ENCODE measurements at places on chromosomes 3 and 15. TPM values are rescaled to one million over a fixed set of nuclear protein-coding genes. Genes with fewer than 3 reads are reported as not detected.

Gene ITPKA
- total RNA-seq, result 1.3 TPM

Gene UROC1
- total RNA-seq, result not detected

Gene SOX14
- total RNA-seq, result not detected

Gene CDAN1
- 17.9 TPM for total RNA-seq

Gene CCDC191
- total RNA-seq, result 0.99 TPM

Gene HDDC3
- total RNA-seq, result 38.4 TPM

Gene GOLGA6L10
- total RNA-seq, result 1.1 TPM

Gene CCDC13
- 0.49 TPM for total RNA-seq

Gene MGLL
- 0.29 TPM for total RNA-seq

All from activated naive CD8-positive, alpha-beta T cell treated with anti-CD3 and anti-CD28 coated beads for 36 hours (primary cell).